Upper lobe of left lung (tissue), 6 donors: ENCODE measurements at places on chromosomes 1 and 21. TPM values are rescaled to one million over a fixed set of nuclear protein-coding genes. Genes with fewer than 3 reads are reported as not detected.

DNA sequence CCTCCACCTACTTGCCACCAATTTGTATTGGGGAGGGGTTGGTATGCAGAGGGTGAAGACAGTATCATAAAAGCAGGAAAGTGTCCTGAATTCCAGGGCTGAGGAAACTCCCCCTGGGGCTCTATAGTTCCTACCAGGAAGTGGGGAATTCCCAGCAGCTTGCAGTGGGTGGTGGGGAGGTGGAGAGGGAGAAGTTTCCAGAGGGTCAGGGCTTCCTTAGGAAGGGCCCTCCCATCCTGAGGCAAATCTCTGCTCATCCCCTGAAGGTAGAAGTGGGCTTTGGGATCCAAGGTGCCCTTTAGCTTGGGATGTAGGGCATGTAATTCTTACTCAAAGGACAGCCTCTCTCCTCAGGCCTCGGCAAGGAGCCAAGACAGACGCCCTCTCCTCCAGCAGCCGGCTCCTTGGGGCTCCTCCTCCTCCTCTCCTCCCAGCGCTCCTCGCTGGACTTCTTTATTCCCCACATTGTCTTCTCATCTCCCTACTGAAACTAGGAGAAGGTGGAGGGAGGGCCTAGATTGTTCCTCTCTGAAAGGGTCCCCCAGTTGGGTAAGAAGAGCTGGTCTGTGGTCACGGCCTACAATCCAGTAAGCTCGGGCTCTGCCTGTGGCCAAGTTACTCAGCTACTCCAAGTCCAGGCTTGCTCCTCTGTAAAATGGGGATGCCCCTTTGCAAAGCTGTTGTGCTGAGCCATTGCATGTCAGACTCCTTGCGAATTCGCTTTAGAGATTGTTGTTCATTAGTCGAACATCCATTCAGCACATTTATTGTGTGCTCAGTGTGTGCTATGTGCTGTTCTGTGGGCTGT lies 17.9 kb upstream of the CSF1 start:
- no peak for DNase-seq

- DNase-seq = no peak
Measured at GRCh38 chr1:21229246-21230000, 52.7 kb upstream of the EIF4G3 start.

GRCh38 chr1:179264507-179264906 lies 29.1 kb upstream of the SOAT1 start:
- DNase-seq = no peak

AKR7A2 gene
- 48.1 TPM for total RNA-seq

FHAD1 gene
- total RNA-seq = 14.6 TPM

TEX38 gene
- total RNA-seq = not detected

OR2G6 gene
- total RNA-seq = not detected

NEGR1 gene
- 4.6 TPM for total RNA-seq

DNA sequence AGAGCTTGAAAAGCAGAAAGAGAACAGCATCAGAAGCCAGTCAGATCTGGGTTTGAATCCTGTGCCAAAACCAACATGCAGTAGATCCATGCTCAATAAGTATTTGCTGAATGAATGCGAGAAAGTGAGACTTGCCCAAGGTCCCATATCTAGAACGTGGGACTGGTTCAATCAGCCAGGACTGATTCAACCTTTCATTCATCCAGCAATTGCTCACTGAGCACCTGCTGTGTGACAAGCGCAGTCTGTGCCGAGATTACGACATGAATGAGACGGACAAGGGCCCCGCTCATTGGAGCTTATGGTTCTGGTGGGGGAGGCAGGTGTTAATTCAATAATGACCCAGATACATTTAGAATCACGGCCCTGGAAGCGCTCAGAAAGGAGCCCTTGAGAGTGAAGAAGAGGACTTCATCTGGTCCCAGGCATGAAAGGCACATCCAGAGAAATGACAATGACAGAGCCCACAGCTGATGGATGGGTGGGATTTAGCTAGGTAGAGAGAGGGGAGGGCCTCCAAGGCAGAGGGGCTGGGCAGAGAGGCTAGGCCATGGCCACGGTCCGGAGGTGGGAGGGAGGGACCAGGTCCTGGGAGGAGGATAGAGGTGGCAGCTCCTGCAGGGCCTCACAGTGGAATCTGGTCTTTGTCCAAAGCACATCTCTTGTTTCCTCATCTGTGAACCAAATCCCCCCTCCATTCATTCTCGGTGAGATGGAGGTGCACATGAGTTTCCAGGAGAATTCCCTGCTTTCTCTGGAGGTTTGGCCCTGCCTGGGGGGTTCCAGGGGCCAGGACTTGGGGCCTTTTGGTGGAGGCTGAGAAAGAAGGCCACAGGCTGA lies 4.2 kb upstream of the FAM131C start:
- DNase-seq = no peak

GRCh38 chr1:30606166-30606565 lies 117.2 kb downstream of the MATN1 start:
- DNase-seq = no peak

- no peak for DNase-seq
Measured at GRCh38 chr1:12438349-12438924, 179.6 kb downstream of the DHRS3 start.

GPR25 gene
- total RNA-seq = 0.74 TPM

PLA2G2F gene
- not detected for total RNA-seq

DNA sequence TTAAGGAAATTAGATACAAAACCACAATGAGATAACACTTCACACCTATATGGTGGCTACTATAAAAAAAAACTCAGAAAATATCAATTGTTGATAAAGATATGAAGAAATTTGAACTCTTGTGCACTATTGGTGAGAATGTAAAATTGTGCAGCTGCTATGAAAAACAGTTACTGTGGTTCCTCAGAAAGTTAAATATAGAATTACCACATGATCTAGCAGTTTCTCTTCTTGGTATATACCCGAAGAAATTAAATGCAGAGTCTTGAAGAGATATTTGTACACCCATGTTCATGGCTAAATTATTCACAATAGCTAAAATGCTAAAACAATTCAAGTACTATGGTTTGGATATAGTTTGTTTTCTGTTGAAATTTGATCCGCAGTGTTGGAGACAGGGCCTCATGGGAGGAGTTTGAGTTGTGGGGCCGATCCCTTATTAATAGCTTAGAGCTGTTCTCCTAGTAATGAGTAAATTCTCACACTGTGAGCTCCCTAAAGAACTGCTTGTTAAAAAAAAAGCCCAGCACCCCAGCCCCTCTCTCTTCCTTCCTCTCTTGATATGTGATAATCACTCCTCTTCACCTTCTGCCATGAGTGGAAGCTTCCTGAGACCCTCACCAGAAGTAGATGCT lies 1412.1 kb downstream of the PLA2G4A start:
- no peak for DNase-seq

UBL4B gene
- total RNA-seq = not detected

DNA sequence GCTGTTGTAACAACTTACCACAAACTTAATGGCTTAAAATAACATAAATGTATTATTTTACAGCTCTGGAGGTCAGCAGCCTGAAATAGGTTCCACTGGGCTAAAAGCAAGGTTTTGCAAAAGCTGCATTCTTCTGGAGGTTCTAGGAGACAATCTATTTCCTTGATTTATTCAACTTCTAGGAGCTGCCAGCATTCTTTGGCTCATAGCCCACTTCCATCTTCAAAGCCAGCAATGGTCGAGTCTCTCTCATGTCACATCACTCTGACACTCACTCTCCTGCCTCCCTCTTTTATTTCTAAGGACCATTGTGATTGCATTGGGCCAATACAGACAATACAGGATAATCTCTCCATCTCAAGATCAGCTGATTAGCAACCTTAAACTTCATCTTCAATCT lies 15.1 kb upstream of the FOXJ3 start:
- DNase-seq = no peak

OPRD1 gene
- total RNA-seq = not detected

GRCh38 chr1:79469139-79469538 lies 462.6 kb upstream of the ADGRL4 start:
- DNase-seq = no peak

- DNase-seq = no peak
Measured at GRCh38 chr1:40477678-40478053, 576 bp downstream of the ZFP69 start.

RHOC gene
- 146 TPM for total RNA-seq

PSMG1 gene
- 20.1 TPM for total RNA-seq

- no peak for DNase-seq
Measured at GRCh38 chr1:174794861-174795260, 204.9 kb upstream of the CACYBP start.

CGN gene
- total RNA-seq = 51.6 TPM

SH3BP5L gene
- 23.8 TPM for total RNA-seq

SPRR1A gene
- not detected for total RNA-seq

DNA sequence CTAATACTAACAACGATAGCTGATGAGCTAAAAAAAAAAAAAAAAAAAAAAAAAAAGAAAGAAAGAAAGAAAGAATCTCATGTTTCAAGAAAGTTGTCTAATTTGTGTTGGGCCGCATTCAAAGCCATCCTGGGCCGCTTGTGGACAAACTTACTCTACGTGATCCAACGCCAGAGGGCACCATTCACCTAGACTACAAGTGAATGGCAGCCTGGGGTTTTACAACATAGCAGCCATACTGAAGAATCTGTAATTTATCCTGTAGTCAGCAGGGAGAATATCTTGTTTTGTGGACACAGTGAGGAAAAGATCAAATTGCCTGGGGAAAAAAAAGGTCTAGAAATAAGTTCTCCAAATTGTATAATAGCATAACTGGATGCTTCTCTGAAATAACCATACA lies 47.0 kb downstream of the CYP2J2 start:
- no peak for DNase-seq

- DNase-seq = no peak
Measured at GRCh38 chr1:8314346-8315280, 3.3 kb upstream of the SLC45A1 start.

GRCh38 chr1:36787312-36787913 lies 246.9 kb downstream of the GRIK3 start:
- no peak for DNase-seq

PROK1 gene
- 0.33 TPM for total RNA-seq

ELAPOR1 gene
- 23.6 TPM for total RNA-seq

CFHR1 gene
- not detected for total RNA-seq

- peak; percentile 88 for DNase-seq
Measured at GRCh38 chr1:110003747-110004428, 19.3 kb downstream of the AHCYL1 start.

DNA sequence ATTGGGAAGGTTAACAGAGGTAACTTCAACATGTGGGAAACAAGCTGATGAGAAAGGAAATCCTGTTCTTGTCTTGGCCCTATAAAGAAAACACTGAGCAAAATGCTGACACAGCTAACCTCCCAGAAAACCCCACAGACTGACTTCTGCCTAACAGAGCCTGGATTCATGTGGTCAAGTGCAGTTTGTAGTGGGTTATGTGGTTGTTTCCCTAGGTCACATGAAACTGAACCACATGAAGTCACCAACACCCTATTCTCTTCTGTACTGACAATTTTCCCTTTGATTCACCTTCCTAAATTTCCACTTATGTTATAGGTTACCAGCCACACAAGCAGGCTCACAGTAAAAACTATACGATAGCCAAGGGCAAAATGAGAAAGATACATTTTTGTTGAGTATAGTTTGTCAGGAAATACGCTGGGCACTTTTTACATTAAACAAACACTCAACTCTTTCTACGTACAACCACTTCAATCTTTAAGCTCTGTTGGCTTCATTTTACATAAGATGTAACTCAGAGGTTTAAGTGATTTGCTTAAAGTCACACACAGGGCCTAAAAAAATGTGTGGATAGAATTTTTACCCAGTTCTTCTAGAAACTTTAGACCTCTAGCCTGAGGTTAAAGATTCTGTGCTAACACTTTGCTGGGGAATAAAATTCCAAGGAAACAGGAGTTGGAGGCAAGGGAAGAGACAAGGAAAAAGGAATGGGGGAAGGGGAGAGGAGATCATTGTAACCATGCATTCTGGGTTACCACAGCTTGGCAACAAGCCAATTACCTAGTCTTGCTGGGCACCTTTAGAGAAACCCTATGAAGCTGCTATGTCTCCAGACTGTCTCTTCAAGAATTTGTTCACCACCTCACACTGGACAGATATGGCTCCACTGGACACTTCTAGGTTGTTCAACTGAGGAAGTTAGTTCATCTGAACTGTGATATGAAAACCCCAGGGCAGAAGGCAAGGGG lies 601.6 kb upstream of the USP24 start:
- no peak for DNase-seq

GRCh38 chr21:29185172-29185571 lies 54.7 kb downstream of the MAP3K7CL start:
- no peak for DNase-seq

DNA sequence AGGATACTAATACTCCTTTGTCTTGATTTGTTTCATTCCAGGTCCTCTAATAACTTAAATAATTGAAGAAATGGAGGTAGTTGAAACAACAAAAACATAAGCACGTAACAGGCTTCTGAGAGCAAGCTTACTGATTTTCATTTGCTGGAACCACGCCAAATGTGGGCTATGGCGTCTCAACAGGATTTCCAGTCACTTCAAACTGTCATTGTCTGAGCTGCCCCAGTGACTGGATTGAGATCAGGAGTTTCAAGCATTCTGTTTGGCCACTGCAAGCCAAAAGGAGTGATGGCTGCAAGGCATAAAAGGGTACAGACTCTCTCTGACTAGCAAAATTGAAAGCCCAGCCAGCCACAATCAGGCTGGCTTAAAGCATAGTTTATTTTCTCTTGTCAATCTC lies 289.9 kb downstream of the DPYD start:
- no peak for DNase-seq

DNA sequence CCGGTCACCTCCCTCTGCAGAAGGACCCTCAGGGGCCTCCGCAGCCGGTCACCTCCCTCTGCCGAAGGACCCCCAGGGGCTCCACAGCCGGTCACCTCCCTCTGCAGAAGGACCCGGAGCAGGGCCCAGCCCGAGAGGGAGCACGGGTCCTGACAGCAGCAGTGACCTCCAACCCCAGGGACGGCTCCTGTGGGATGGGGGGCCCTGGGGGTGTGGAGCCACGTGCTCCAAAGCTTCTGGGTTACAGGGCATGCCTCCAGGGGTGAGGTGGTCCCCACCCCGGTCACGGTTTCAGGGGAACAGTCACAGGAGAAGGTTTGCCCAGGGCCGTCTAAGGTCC lies 40.3 kb downstream of the SLC19A1 start:
- peak; percentile 54 for DNase-seq

AADACL4 gene
- total RNA-seq = not detected

- no peak for DNase-seq
Measured at GRCh38 chr1:109263234-109263596, 13.9 kb downstream of the CELSR2 start.

DNA sequence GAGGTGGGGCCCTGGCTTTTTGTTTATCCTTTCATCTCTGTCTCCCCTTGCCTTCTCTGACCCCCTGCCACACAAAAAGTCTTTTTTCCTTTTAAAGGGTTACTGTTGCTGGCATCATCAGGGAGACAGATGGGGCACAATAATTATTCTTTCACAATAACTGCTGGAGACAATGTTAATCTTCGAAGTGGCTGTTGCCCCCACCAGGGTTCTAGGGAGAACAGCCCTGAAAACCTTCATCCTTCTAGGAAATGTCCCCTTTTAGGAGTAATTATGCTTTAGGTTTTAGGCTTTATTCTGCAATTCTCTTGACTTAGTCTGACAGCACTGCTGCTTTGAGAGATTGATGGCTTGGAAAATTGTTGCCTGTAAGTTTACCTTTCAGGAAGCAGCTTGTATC lies 150.0 kb downstream of the NOS1AP start:
- no peak for DNase-seq

KIFAP3 gene
- 22.2 TPM for total RNA-seq

- no peak for DNase-seq
Measured at GRCh38 chr1:2499986-2500596, 24.0 kb downstream of the PLCH2 start.

IL20 gene
- total RNA-seq = not detected

ERO1B gene
- total RNA-seq = 14.5 TPM

NBPF4 gene
- total RNA-seq = not detected

HES4 gene
- 37.5 TPM for total RNA-seq

MARK1 gene
- 1.2 TPM for total RNA-seq
